Activated CD8-positive, alpha-beta T cell treated with anti-CD3 and anti-CD28 coated beads for 36 hours (primary cell): ENCODE measurements at places on chromosomes 5 and 9.
A peak's percentile ranks its signal among the peaks of the same experiment; 100 is the strongest.

DNA sequence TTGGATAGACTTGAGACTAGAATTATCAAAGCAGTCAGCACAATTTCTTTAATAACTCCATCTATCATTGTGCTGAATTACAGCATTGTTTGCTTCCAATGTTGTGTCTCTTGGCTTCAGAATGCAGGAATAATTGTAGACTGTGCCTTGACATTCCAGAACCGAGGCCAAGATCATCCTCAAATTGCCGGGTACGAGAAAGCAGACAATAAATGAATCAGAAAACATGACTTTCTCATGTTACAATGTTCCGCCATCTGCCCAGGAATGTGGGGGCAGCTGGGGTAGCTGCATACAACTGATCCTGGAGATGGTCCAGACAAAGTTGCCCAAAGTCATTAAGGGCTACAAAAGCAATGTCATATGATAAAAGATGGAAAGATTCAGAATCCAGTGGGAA is 206.2 kb upstream of the SGCD start:
- H3K4me1 ChIP-seq = no peaks in the 10 kb centered on the region
- H3K4me3 ChIP-seq = no peak overlapping the region
- no peak for DNase-seq
- H3K36me3 ChIP-seq = no peaks in the 10 kb centered on the region
- H3K27ac ChIP-seq = no peak overlapping the region
- peaks cover 12% of the 10 kb centered on the region for H3K27me3 ChIP-seq

DNA sequence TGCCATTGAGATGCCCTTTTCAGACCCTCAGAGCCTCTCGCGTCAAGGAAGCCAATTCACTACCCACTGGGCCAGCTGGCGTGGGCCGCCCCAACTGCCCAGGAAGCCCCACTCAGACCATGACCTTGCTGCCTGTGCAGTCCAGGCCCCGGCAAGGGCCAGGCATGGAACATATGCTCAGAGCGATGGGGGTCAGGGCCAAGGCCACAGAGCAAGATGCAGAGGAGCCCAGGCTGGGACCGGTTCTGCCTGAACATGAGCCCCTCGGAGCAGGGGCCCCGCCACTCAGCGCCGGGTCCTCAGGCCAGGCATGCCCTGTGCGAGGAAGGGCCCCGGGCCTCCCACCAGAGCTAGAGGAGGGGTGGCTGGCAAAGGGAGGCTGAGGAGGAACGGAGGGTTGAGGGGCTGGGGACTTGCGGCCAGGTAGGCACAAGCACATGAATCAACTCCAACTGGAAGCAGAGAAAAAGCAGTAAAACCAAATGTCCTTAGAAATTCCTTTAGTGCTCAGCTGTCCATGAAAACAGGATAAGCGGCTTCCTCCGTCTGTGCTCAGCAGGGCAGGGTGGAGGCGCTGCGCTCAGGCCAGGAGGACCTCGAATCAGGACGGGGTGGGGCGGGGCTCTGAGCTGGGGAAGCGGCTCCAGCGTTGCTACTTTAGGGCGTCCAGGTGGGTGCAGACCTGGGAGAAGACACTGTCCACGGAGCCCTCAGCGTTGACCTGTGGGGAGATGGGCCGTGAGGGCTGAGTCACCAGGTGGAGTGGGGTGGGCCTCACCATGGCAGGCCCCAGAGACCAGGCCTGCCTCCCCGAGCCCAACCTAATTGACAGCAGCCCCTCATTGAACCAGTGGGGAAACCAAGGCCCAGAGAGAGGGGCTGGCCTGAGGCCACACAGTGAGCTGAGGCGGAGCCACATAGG is 9.9 kb downstream of the AK1 start:
- no peak for DNase-seq
- no peaks in the 10 kb centered on the region for H3K36me3 ChIP-seq
- H3K27me3 ChIP-seq = no peaks in the 10 kb centered on the region

GRCh38 chr5:79202076-79202475 is 33.9 kb upstream of the JMY start:
- H3K36me3 ChIP-seq = no peaks in the 10 kb centered on the region
- H3K4me1 ChIP-seq = no peaks in the 10 kb centered on the region
- DNase-seq = no peak
- H3K4me3 ChIP-seq = no peak overlapping the region

- H3K36me3 ChIP-seq = no peaks in the 10 kb centered on the region
- no peak for DNase-seq
- H3K4me3 ChIP-seq = no peak overlapping the region
- H3K27me3 ChIP-seq = no peaks in the 10 kb centered on the region
- H3K27ac ChIP-seq = no peak overlapping the region
Measured at GRCh38 chr9:108196332-108197007, 659.3 kb downstream of the ACTL7B start.

- no peaks in the 10 kb centered on the region for H3K4me1 ChIP-seq
- peaks cover 22% of the 10 kb centered on the region for H3K27me3 ChIP-seq
- DNase-seq = no peak
- no peaks in the 10 kb centered on the region for H3K36me3 ChIP-seq
Measured at GRCh38 chr9:70061776-70062175, 18.1 kb downstream of the MAMDC2 start.

DNA sequence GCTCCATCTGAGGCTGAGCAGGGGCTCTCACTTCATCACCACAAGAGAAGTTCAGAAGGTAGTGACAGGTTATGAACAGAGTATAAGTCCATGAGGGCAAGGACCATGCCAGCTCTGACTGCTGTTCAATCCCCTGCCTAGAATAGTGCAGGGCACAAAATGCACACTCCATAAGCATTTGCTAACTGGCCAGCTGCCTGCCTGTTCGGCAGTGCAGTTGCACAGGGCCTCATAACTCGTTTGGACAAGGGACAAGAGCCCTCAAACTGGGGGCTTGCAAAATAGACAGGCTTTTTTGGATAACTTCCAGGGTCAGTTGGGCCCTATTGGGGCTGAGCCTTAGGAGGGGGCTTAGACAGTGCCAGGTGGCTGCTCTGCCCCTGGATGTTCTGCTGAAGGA is 21.1 kb downstream of the SPARC start:
- H3K36me3 ChIP-seq = no peaks in the 10 kb centered on the region
- no peak for DNase-seq
- H3K27ac ChIP-seq = no peak overlapping the region
- no peaks in the 10 kb centered on the region for H3K27me3 ChIP-seq
- no peak overlapping the region for H3K4me3 ChIP-seq

GRCh38 chr5:1330146-1330846 is 14.6 kb downstream of the CLPTM1L start:
- H3K4me1 ChIP-seq = peaks cover 3% of the 10 kb centered on the region
- H3K27me3 ChIP-seq = no peaks in the 10 kb centered on the region
- no peak for DNase-seq
- no peak overlapping the region for H3K27ac ChIP-seq
- peaks cover 5% of the 10 kb centered on the region for H3K36me3 ChIP-seq

DNA sequence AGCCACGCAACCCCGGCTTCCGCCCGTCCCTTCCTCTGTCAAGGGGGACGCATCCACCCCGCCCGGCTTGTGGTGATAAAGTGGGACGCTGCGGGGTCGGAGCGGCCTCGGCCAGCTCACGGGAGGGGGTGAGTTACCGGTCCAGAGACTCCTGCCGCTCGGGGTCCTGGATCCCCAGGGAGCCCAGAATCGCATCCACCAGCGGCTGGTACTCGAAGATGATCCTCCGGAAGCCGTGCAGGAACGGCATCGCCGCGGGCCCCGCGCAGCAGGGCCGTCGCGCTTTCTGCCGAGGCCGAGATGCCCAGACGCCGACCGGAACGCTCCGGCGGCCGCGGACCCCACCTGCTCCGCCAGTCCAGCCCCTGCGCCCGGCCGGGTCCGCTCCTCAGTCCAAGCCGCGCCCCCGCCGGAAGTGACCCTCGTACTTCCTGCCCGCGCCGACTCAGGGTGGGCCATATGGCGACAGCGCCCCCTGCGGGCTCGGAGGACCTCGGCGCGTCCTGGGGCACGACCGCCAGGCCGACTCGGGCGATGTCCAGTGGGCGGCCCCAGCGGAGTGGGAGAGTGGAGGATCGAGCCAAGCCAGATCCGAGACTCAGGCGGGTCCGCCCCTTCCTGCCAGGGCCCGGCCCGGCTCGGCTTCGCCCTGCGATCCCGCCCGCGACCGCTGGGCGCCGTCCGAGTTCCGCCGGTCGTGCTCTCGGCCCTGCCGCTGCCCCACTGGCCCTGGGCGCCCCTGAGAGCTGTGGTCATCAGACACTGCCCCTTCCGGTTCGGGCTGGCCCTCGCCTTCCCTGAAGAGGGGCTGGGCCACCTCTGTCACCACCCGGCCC is at the start of gene ASB6:
Gene ASB6 (minus strand): TSS at position 402 of the 836 bp plus-strand sequence. CDS start 152 bp downstream, at position 250.
- H3K4me3 ChIP-seq = peak within 1 kb of the TSS; percentile 89
- peak within 1 kb of the TSS; percentile 82 for H3K27ac ChIP-seq
- no peaks in the 10 kb centered on the region for H3K27me3 ChIP-seq

GRCh38 chr5:72463449-72464052 is 43.7 kb downstream of the ZNF366 start:
- no peak for DNase-seq
- H3K4me1 ChIP-seq = peaks cover 5% of the 10 kb centered on the region
- no peaks in the 10 kb centered on the region for H3K36me3 ChIP-seq
- H3K27ac ChIP-seq = no peak overlapping the region
- peaks cover 2% of the 10 kb centered on the region for H3K27me3 ChIP-seq

DNA sequence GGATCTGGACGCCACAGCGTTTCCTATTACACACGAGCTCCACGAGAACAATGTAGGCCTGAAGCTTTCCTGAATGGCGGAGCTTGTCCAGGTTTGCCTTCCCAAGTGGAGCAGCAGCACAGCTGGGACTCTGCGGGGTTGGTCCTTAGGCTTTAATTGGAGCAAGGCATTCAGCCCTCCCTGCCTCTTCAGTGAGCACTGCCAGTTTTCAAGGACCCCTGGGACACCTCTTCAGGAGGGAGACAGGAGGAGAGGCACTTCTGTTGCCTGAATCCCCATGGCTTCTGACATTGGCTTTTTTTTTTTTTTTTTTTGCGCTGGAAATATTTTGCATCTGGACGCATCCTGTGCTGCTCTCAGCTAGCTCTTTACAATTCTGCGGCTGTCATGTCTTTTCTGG is 179.4 kb downstream of the SEMA6A start:
- H3K36me3 ChIP-seq = peaks cover 8% of the 10 kb centered on the region
- no peak overlapping the region for H3K27ac ChIP-seq
- DNase-seq = no peak
- no peaks in the 10 kb centered on the region for H3K27me3 ChIP-seq

DNA sequence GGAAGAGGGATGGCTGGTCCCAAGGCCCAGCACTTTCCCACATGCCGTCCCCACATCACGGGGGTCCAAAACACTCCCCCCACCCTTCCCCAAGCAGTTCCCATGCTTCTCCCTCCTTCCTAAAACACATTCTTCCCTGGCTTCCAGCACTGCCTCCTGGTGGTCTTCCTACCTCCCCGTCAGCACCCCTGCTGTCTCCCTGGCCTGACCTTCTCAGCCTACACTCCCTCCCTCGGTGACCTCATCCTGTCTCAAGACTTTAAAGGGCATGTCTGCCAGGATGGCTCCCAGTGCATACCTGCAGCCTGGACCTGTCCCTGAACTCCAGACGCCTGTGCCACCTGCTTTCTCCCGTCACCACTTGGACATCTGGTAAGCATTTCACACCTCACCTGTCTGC is 4.3 kb upstream of the NCS1 start:
- no peaks in the 10 kb centered on the region for H3K36me3 ChIP-seq
- peaks cover 3% of the 10 kb centered on the region for H3K27me3 ChIP-seq
- peaks cover 15% of the 10 kb centered on the region for H3K4me1 ChIP-seq
- no peak overlapping the region for H3K27ac ChIP-seq

- H3K4me3 ChIP-seq = no peak overlapping the region
- H3K27me3 ChIP-seq = no peaks in the 10 kb centered on the region
- no peaks in the 10 kb centered on the region for H3K36me3 ChIP-seq
- H3K27ac ChIP-seq = no peak overlapping the region
- peaks cover 28% of the 10 kb centered on the region for H3K4me1 ChIP-seq
Measured at GRCh38 chr5:81817086-81817485, 66.2 kb upstream of the SSBP2 start.

DNA sequence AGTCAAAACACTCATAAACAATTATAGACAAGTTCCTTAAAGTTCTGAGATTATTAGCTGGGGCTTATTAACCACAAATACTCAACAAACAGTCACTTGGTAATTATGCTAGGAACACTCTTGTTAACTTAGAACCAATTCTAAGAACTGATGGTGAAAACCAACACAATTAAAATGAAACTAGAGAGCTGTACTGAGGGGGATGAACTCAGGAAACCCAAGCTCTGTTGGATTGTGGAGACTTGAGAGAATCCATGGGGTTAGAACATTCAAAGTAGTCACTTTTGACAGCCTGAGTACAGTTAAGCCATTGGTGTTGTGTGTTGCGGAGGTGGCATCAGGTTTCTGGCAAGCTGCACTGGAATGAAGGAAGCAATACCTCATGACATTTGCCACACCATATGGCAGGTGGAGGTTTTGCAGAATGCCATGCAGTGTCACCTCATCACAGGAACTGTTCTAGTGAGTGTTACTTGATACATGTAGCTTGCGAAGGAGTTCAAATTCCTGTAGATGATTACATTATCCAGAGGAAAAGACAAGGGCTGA is 480.9 kb upstream of the CD180 start:
- H3K27me3 ChIP-seq = no peaks in the 10 kb centered on the region
- no peak overlapping the region for H3K27ac ChIP-seq
- no peaks in the 10 kb centered on the region for H3K4me1 ChIP-seq
- H3K36me3 ChIP-seq = no peaks in the 10 kb centered on the region

DNA sequence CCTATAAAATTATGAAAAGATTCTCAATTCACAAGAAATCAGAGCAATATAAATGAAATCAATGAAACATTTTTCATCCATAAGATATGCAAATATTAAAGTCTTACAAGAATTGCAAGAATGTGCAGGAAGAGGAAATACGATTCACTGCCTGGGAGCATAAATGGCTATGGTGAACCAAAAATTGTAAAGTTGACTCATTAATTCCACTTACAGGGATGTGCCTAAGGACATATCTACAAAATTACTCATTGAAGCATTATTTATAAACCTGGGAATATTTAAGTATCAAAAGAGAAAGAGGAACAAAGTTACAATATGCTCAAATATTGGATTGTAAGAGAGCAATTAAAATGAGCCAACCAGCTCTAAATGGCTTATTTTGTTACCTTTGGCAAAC is 6.9 kb upstream of the NIPSNAP3A start:
- DNase-seq = no peak
- no peaks in the 10 kb centered on the region for H3K36me3 ChIP-seq
- H3K4me3 ChIP-seq = no peak overlapping the region
- H3K4me1 ChIP-seq = peaks cover 6% of the 10 kb centered on the region
- no peaks in the 10 kb centered on the region for H3K27me3 ChIP-seq
- H3K27ac ChIP-seq = no peak overlapping the region

DNA sequence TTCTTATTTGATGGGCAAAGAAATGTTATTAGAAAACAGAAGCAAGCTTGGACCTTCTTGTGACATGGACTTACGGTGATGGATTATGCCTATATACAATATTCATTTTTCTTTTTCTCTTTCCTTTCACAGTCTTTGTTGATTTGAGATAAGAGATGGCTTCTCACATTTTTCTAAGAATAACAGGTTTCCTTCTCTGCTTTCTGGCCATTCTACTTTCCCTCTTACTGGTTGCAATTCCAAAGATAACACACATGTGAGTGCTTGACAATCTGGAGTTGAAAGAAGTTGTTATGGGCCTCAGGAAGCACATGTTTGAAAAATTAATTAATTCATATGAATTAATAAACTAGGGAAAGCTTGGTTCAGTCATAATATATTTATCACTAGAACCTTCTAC is 89.8 kb upstream of the RPS23 start:
- peaks cover 5% of the 10 kb centered on the region for H3K27me3 ChIP-seq
- no peak overlapping the region for H3K4me3 ChIP-seq
- H3K27ac ChIP-seq = no peak overlapping the region
- H3K4me1 ChIP-seq = peaks cover 13% of the 10 kb centered on the region
- DNase-seq = no peak

- peak; percentile 11 for DNase-seq
- H3K27ac ChIP-seq = no peak overlapping the region
- peaks cover 7% of the 10 kb centered on the region for H3K27me3 ChIP-seq
- no peaks in the 10 kb centered on the region for H3K36me3 ChIP-seq
Measured at GRCh38 chr5:38831909-38832308, 13.9 kb upstream of the OSMR start.
